ENCODE measurements at places on chromosomes 11 and 22.

GRCh38 chr22:19065929-19066328 is 56.3 kb downstream of the DGCR2 start:
- no peak for DNase-seq

DNA sequence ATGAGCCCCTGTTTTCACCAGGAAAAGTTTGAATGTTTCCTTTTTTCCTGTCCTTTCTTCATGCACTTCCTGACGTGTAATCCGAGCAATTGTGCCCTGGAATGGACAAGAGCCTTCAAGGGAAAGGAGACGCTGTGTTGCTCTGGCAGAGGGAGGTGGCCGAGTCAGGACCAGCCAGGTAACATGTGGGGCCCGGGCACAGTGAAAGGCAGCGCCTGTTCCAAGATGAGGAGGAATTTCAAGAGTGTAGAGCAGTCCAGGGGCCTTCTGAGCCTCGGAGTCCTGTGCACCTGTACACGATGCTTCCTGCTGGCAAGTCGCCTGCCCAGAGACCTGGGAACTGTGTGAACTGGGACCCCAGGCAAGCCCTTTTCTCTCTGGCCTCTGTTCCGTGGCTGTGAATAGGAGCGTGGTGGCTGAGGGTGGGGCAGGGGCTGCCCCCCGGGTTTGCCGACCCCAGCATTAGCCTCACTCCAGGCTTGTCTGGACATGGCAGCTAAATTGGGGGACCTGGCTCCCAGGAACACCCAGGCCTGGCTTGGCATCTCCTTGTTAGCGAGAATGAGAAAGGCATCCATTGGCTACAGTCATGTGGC is 92.0 kb downstream of the MYEOV start:
- DNase-seq, result no peak

DNA sequence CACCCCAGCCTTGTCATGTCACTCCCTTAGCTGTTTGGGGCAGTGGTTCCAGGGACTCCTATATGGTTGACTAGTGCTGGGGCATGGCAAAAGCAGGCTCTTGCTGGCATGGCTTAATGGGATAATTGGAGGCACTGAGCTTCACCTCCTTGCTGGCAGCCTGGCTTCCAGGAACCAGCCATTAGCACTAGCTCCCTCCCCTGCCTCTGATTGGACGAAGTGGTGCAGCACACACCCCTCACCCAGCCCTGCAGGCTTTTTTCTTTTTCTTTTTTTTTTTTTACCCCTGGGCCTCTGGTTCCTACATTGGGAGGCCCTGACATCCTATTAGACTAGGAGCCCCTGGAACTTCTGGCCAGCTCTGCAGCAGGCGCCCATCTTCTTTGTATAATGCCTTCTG is 18.6 kb downstream of the PHLDB1 start:
- no peak for DNase-seq

DNA sequence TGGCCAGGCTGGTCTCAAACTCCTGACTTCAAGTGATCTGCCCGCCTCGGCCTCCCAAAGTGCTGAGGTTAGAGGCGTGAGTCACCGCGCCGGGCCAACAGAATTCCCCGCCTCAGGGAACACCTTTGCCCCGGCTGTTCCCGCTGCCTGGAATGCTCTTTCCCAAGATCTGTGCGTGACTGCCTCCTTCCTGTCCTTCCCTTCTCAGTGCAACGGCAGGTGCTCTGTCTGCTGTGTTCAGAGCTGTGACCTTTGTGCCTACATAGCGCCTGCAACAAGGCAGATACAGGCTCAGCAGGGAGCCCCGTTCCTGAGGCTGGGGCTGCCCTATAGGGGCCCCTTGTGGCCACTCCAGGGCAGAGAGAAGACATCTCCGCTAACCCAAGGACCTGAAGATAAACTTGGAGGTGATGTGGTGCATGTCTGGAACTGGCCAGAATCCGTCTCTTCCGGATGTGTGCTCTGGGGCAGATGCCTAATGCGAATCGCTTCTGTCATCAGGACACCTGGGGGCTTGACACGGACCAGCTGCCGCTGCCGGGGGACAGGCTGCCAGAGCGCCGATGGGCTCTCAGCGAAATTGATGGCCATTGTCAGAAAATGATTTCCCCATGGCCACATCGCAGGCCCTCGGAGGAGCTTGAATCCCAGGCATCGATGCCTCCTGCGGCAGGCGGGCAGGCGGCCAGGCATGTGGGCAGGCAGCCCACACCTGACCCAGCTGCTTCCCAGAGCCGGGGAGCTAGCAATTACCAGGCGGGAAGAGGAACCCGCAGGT is 43.5 kb upstream of the TCF20 start:
- DNase-seq, result no peak

GRCh38 chr11:15716550-15716949 is 601.8 kb downstream of the INSC start:
- no peak for DNase-seq

All from epithelial cell of prostate (primary cell).